Pancreas (tissue), 10 donors: ENCODE measurements at places on chromosomes 13 and 19. TPM values are rescaled to one million over a fixed set of nuclear protein-coding genes. Genes with fewer than 3 reads are reported as not detected.

DNA sequence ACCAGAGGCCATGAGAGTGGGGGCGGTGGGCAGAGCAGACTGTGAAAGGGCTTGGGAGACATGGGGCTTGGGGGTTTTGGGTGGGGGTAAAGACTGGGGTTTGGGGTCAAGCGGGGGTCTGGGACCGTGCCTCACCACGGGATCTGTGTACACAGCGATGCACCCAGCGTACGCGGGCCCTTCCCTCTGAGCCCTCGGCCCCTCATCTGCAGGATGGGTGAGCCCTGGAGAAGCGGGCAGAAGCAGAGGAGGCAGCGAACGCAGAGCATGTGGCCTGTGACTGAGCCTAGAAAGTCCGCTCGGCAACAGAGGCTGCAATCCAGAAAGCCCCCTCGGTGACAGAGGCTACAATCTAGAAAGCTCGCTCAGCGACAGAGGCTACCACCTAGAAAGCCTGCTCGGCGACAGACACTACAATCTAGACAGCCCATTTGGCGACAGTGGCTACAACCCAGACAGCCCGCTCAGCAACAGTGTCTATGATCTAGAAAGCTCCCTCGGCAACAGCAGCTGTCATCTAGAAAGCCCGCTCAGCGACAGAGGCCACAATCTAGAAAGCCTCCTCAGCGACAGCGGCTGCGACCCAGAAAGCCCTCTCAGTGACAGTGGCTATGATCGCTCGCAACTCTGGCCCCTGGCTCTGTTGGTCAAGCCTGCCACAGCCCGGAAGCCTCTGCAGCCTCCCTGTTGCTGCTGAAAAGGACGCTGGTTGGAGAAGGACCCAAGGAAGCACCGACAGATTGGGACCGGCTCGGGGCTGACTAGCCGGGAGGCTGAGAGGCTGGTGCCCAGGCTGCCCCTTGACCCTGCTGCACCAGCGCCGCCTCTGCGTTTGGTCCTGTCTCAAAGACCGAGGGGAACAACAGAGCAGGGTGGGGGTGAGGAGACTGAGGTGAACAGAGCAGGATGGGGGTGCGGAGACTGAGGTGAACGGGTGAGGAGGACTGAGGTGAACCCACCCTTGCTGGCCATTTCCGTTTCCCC, 68.6 kb downstream of the SPACA7 start:
- H3K36me3 ChIP-seq: no peaks in the 10 kb centered on the region
- H3K27me3 ChIP-seq: peaks cover 10% of the 10 kb centered on the region
- DNase-seq: no peak
- H3K4me3 ChIP-seq: no peak overlapping the region
- H3K27ac ChIP-seq: no peak overlapping the region
- no peaks in the 10 kb centered on the region for H3K4me1 ChIP-seq

DNA sequence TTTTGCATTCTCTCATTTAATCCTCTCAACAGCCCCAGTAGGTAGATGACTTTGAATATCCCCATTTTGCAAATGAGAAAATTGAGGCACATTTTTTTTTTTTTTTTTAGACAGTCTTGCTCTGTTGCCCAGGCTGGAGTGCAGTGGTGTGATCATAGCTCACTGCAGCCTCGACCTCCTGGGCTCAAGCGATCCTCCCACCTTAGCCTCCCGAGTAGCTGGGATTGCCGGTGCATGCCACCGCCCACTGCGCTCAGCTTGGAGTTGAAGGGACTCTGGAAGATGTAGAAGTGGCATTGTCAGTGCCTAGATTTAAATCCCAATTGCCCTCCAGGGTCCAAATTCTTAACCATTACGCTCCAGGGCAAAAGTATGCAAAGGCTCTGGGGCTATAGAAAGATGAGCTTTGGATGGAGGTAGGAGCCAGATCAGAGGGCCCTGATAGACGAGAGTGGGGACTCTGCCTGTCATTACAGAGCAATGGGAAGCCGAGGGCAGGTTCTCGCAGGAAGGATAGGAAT, 813 bp upstream of the MCOLN1 start:
- peaks cover 12% of the 10 kb centered on the region for H3K4me1 ChIP-seq
- peak overlapping the region; percentile 17 for H3K27ac ChIP-seq
- H3K36me3 ChIP-seq: no peaks in the 10 kb centered on the region
- no peak for DNase-seq
- H3K4me3 ChIP-seq: no peak overlapping the region

The OR7C1 gene
- not detected for total RNA-seq

- no peaks in the 10 kb centered on the region for H3K4me1 ChIP-seq
- DNase-seq: no peak
- no peak overlapping the region for H3K27ac ChIP-seq
- H3K4me3 ChIP-seq: no peak overlapping the region
- H3K36me3 ChIP-seq: no peaks in the 10 kb centered on the region
These were observed 513.6 kb downstream of the PCDH9 start for GRCh38 chr13:66716538-66716937.

The KLK14 gene
- 0.31 TPM for total RNA-seq

DNA sequence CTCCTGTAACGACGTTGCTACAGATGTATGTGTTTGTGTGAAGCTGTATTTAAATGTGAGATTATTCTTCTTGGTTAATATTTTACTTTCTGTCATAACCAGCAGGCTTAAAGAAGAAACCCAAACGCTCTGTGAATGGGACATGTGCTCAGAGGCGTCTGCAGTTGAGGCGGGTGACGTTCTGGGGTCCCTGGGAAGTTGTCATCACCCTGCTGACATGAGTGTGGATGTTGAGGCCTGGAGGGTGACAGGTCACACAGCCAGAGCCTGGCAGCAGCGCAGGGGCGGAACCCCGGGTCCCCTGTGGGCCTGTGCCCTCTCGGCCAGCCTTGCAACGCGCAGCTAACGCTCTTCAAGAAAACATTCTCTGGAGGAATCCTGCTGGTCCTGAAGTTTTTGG, 16.6 kb downstream of the RASA3 start:
- DNase-seq: no peak
- H3K27ac ChIP-seq: no peak overlapping the region
- no peaks in the 10 kb centered on the region for H3K27me3 ChIP-seq
- no peaks in the 10 kb centered on the region for H3K4me1 ChIP-seq

DNA sequence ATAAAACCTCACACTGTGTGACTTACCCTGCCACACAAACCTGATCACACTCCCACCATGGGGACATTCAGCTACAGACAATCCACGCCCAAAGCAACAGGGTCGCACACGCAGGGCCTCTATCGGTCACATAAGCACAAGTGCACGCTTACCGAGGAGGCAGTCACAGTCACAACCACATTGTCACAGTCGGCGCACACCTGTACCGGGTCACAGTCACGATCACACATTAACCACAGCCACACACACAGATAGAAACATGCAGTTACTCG, 579 bp downstream of the ZNF566 start:
- no peaks in the 10 kb centered on the region for H3K36me3 ChIP-seq
- peak overlapping the region; percentile 51 for H3K4me3 ChIP-seq
- peak overlapping the region; percentile 78 for H3K27ac ChIP-seq
- H3K4me1 ChIP-seq: no peaks in the 10 kb centered on the region

GRCh38 chr13:29131881-29132668, 311.9 kb downstream of the MTUS2 start:
- no peaks in the 10 kb centered on the region for H3K4me1 ChIP-seq
- H3K27me3 ChIP-seq: no peaks in the 10 kb centered on the region
- no peak overlapping the region for H3K27ac ChIP-seq
- no peaks in the 10 kb centered on the region for H3K36me3 ChIP-seq
- DNase-seq: no peak
- H3K4me3 ChIP-seq: no peak overlapping the region

DNA sequence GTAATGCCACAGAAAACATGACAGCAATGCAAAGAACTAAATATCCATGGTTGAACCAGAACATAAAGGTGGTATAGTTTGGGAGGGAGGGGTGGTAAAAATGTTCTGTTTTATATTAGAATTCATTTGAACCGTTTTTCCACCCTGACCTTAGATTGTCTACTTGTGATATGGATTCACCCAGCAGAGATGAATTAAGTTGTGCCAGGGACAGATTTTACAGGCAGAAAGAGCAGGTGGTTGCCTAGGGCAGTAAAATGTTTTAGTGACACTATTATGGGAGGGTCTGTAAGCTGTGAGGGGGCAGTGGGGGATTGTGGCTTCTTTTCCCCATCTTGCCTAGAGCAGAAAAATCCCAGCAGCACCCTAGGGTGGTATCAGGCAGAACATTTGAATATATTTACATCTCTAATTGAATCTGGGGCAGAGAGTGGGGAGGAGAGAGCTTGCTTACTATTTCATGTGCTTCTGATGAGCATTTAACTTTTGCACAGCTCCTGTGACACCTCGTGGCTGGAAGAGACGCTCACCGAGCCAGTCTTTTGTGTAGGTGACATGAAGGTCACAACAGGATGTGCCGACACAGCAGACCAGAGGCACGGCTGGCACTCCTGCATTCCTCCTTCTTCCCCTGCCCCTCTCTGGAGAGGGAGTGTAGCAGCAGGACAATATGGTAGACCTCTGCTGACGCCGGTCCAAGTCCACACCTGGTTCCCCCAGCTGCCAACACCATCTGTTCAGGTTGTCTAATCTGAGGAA, 452.3 kb downstream of the IRS2 start:
- no peak overlapping the region for H3K27ac ChIP-seq
- H3K27me3 ChIP-seq: no peaks in the 10 kb centered on the region
- H3K4me1 ChIP-seq: no peaks in the 10 kb centered on the region
- H3K36me3 ChIP-seq: no peaks in the 10 kb centered on the region

DNA sequence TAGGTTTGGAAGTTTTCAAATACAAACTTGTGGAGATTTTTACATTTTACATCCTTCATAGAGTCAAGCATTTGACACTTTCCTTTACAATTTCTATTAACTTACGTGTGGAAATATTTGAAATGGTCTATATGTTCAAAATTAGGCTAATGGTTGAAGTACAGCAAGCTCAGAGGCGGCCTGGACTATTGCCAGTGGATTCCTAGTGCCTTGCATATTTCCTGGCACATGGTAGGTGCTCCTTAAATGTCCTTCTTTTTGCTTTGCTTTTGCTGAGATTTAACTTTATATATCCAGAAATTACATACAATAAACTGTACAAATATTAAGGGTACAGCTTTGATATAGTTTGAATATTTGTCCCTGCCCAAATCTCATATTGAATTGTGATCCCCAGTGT, 93.9 kb downstream of the UBL3 start:
- H3K4me3 ChIP-seq: no peak overlapping the region
- H3K27me3 ChIP-seq: no peaks in the 10 kb centered on the region
- DNase-seq: no peak
- H3K4me1 ChIP-seq: no peaks in the 10 kb centered on the region
- H3K27ac ChIP-seq: no peak overlapping the region

The ZNF20 gene
- 0.79 TPM for total RNA-seq

The C19orf18 gene
- 0.59 TPM for total RNA-seq

The IL12RB1 gene
- total RNA-seq: 0.41 TPM

The TMPRSS9 gene
- 0.64 TPM for total RNA-seq

- no peak for DNase-seq
- peak overlapping the region; percentile 95 for H3K4me3 ChIP-seq
- H3K4me1 ChIP-seq: no peaks in the 10 kb centered on the region
- H3K36me3 ChIP-seq: no peaks in the 10 kb centered on the region
These were observed 422 bp downstream of the ZNF71 start for GRCh38 chr19:56595548-56595899.

GRCh38 chr19:35935911-35936737, at the start of gene LRFN3:
Gene LRFN3, plus strand, starts transcription at chr19:35936374. Its CDS starts 3,052 bp downstream, at chr19:35939426.
- peak within 1 kb of the TSS; percentile 31 for H3K4me3 ChIP-seq
- DNase-seq: peak; percentile 86
- no peaks in the 10 kb centered on the region for H3K27me3 ChIP-seq
- no peaks in the 10 kb centered on the region for H3K36me3 ChIP-seq

The SERPINE3 gene
- total RNA-seq: not detected

The COL4A2 gene
- total RNA-seq: 130 TPM

DNA sequence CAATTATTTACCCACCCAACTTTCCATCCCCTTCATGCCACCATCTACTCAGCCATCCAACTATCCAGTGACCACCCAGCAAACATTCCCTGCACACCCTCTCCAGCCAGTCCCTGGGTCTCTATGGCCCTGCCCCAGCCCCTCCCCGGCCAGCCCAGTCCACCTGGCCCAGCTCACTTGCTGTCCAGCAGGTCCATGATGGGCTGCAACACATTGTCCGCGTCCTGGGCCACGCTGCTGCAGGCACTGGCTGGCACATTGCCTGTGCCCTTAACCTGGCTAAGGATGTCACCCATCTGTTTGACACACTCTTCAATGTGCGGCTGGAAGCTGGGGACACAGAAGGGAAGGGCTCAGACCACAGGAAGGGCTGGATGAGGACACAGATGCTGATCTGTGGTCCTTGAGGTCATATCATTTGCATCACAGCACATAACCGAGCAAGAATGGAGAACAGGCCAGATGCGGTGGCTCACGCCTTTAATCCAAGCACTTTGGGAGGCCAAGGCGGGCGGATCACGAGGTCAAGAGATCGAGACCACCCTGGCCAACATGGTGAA, 61.6 kb downstream of the UNC13A start:
- DNase-seq: no peak
- H3K4me1 ChIP-seq: no peaks in the 10 kb centered on the region
- H3K4me3 ChIP-seq: no peak overlapping the region
- no peak overlapping the region for H3K27ac ChIP-seq

- no peak overlapping the region for H3K27ac ChIP-seq
- H3K4me3 ChIP-seq: no peak overlapping the region
- no peaks in the 10 kb centered on the region for H3K36me3 ChIP-seq
- no peak for DNase-seq
- H3K4me1 ChIP-seq: no peaks in the 10 kb centered on the region
These were observed 189.2 kb downstream of the DLEU7 start for GRCh38 chr13:50654331-50654730.

GRCh38 chr19:1999856-2000515, 15.5 kb downstream of the BTBD2 start:
- no peaks in the 10 kb centered on the region for H3K36me3 ChIP-seq
- H3K4me3 ChIP-seq: no peak overlapping the region
- H3K27me3 ChIP-seq: no peaks in the 10 kb centered on the region
- no peak overlapping the region for H3K27ac ChIP-seq
- DNase-seq: no peak
- no peaks in the 10 kb centered on the region for H3K4me1 ChIP-seq

DNA sequence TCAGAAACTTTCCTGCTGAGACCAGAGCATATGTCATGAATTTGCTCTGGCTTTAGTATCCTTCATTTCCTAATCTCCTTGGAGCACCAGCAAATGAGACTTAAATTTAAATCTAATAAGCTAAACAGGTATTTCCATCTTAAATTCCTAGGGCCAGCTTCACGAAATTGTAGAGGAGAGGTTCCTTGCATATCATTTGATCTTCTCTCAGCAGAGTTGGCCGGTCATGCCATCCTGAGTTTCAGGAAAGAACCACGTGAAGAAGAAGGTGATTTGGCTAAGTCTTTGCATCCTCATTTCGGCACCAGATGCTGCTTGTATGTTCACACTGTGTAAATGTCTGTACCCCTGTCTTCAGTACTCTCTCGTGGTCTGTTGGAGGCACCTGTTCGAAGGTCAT, 370.4 kb upstream of the NBEA start:
- no peak overlapping the region for H3K27ac ChIP-seq
- H3K4me3 ChIP-seq: no peak overlapping the region
- no peaks in the 10 kb centered on the region for H3K27me3 ChIP-seq
- no peak for DNase-seq

GRCh38 chr13:73704587-73704986, 429.6 kb downstream of the KLF12 start:
- H3K4me3 ChIP-seq: no peak overlapping the region
- H3K36me3 ChIP-seq: no peaks in the 10 kb centered on the region
- H3K4me1 ChIP-seq: no peaks in the 10 kb centered on the region

GRCh38 chr13:44876782-44877324, 112.4 kb downstream of the NUFIP1 start:
- H3K36me3 ChIP-seq: no peaks in the 10 kb centered on the region
- no peak overlapping the region for H3K27ac ChIP-seq
- H3K4me3 ChIP-seq: no peak overlapping the region
- no peaks in the 10 kb centered on the region for H3K4me1 ChIP-seq
- DNase-seq: no peak
